Activated CD8-positive, alpha-beta memory T cell treated with anti-CD3 and anti-CD28 coated beads, Interleukin-2, amount 50 U/mL, for 48 hours (primary cell): ENCODE measurements at places on chromosomes 4 and X.

DNA sequence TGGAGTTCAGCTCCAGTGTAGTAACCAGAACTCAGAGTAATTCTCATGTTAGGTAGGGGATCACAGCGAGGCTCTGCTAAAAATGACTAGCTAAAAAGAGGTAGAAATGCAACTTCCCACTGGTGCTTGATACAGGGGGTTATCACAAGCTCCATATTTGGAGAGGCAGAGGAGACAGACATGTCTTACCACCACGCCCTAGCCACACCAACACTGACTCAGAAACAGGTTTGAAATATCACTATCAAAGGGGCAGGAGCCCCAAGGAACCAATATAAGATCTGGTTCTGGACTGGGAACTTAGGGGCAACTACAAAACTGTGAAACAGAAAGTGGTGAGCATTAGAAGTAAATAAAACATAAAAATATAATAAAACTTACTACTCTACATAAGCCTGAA lies 62.9 kb downstream of the IQCM start:
- DNase-seq = no peak

DNA sequence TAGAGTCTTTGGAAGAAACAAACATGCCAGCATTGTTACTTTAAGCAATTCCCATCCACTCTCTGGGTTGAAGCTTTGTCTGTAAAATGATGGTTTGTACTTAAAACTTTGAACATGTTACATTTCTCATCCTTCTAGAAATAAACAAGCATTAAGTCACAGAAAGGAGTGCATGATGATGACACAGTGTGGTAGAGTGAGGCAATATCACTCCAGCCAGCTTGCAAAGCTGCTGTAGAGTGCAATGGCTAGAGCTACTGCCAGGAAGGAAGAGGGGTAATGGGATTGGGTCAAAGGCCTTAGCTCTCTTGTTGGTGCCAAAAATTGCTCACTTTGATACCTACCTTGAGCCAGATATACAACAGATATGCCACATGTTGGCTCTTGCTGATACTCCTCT lies 12.3 kb upstream of the ENOX2 start:
- DNase-seq = no peak

DNA sequence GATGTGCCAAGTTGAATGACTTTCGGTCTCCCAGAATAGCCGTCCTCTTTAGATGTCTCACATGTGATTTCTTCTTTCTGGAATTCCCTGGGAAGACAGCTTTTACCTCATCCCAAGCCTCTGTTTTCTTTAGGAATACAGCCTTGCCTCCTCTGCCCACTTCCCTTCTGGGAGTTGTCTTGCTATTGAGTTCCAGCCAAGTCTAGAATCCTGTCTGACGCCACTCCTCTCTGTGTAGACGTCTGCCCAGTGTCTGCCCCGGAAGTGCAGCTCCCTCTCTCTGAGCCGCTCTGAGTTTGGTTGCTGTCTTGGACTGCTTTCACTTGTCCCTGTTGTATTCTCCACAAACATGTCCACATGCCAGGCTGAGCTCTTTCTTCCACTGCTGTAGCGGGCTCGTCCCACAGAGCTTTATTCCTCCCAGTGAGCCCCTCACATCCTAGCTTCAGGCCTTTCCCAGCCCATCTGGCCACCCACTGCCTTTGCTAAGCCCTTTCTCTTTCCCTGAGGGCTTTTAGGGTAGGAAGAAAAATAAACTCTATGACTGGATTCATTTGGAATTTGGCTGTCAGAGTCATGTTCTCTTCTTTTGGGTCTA lies 9.0 kb upstream of the IGFBP7 start:
- no peak for DNase-seq

GRCh38 chrX:154013614-154014360 lies 5.9 kb downstream of the IRAK1 start:
- peak; percentile 76 for DNase-seq

GRCh38 chr4:185468999-185469398 lies 2.5 kb downstream of the CCDC110 start:
- no peak for DNase-seq

DNA sequence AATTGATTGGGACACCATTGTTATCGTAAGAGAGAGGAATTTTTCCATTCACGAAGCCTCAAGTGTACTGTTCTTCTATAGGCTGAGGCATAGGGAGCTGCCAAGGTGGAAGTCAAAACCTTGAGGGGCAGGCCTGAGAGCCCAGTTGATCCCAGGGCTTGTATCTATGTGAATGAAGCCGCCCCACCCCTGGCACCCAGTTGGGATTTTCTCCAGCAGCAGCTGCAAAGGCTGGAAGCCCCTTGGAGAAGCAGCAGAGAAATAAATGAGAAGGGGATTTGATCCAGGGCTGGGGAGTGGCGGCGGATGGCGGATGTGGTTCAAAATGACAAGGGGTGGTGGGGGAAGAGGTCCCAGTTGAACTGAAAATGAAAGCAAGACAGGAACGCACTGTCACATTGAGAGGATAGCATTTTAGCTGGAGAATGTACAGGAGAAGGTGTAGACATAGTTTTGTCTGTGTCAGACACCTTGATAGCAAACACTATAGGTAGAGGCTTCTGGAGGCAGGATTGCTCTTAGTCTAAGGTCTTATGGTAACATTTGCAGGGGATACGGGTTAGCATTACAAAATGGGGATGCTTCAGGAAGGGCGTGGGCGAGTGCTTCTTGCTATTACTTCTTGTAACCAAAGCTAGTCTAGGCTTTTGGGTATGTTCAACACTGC lies 32.6 kb downstream of the DOCK11 start:
- peak; percentile 65 for DNase-seq

- peak; percentile 30 for DNase-seq
These were observed 108.6 kb downstream of the SMIM20 start for GRCh38 chr4:26022346-26023202.

DNA sequence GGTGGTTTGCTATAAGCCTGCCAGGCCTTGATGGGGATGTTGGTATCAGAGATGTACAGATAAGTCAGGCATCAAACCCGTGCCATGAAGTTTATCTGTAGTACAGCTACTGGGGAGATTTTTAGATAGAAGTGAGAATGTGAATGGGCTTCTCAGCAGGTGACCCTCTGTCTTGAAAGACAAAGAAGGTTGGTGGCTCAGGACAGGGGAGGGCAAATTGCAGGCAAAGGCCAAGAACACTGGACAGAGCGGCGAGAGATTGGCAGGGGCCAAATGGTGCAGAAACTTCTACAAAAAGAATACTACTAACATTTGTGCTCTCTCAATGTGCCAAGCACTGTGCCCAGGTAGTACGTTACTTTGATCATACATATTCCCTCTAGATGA lies 1.9 kb upstream of the PIM2 start:
- DNase-seq = no peak

DNA sequence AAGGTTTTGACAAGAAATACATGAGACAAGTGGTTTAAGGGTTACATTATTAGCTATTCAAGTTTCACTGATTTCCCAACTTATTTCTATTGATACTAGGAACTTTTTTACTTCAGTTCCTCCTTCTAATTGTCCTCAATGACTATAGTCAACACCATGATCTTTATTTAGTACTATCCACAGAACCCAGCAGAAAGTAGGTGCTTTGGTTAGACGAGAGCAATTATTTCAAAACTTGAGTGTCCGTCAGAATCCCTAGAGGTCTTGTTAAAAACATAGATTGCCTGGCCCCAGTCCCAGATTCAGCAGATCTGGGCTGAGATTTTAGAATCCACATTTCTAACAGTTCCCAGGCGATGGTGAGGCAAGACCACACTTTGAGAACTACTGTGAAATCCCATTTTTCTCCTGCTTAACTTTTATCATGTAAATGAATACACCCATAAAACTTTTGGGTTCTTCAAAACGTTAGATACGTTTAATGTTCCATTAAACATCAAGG lies 17.9 kb downstream of the EXOC1 start:
- DNase-seq = no peak

GRCh38 chr4:85842540-85842939 lies 367.6 kb downstream of the ARHGAP24 start:
- no peak for DNase-seq

DNA sequence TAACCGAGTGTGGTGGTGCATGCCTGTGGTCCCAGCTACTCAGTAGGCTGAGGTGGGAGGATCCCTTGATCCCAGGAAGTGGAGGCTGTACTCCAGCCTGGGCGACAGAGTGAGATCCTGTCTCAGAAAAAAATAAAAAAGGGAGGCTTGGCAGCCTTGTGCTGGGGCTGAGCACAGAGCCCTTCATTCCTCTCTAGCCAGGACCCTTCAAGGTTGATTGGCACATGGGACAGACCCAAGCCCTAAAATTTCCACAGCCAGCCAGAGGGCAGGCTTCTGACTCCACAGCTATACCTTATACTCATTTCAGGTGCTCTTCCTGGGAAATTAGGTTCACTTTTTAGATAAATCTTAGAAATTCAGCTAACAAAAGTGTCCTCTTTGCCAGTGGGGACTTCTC lies 553.0 kb upstream of the CPEB2 start:
- no peak for DNase-seq

DNA sequence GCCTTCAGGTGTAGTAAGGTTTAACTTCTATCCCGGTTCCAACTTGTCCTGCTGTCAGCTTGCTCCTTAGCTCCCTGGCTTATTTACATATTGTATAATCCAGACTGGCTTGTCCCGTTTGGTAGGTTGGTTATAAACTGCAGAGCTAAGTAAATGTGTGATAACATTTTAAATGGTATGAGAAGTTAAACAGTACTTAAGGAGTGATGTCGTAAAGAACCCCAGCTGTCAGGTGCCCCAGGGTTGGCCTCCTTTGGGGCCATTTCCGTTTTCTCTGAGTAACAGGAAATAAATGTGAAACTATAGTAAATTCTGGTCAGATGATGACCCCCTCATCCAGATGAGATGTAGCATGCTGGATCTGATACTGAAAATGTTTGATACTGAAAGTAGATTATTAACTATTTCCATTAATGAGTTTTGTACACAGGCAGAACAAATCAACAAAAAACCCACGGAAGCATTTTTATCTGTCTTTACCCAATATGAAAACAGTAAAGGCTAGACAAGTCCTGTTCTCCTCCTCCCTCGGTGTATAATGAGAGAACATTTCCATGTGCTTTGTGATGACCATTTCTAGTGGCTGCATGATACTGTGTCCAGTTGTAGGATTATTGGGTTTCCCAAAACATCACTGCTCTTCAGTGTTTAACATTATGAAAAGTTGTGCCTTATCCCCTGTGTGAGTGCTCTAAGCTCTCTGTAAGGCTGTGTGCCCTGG lies 22.4 kb downstream of the GAB1 start:
- DNase-seq = no peak

DNA sequence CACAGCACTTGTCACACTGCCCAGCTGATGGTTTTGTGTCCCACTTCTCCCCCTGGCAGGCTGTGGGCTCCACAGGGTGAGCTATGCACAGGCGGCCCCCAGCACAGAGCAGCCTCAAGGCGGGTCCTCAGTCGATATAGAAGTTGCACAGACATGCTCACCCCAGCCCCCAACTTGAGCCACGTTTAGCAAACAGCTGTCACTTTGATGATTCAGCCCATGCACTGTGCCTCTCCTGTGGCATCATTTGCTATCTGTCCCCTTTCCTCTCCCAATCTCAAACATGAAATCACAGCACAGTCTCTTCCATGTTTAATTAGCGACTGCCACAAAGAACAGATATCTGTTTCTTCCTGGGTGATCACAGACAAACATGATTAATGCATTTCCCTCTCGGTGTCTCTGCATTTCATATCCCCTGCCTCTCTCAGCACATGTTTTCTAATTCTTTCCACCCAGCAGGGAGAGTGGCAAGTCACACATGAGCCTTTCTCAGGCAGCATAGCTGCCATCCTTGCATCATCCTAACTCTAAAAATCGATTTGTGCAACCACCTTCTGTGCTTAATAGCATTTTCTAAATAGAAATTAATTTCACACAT lies 204.9 kb downstream of the EVC2 start:
- DNase-seq = no peak

- no peak for DNase-seq
These were observed 7.9 kb upstream of the ATRX start for GRCh38 chrX:77793946-77794345.

DNA sequence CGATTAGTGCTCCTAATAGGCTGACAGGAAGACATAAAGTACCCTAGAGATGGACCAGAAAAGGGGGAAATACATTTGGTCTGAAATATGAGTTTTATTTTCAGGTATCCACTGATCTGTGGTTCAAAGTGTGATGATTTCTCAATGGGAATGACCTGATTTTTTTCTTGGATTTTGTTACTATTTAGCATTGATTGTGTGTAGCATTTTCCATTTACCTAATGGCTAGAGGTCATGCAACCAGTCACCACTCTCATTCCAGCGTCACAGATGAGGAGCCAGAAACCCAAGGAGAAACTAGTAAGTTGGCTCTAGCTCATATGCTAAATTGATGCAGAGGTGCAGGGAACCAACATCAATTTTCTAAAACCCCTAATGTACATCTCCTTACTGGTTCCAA lies 118.1 kb downstream of the IL1RAPL2 start:
- DNase-seq = no peak

DNA sequence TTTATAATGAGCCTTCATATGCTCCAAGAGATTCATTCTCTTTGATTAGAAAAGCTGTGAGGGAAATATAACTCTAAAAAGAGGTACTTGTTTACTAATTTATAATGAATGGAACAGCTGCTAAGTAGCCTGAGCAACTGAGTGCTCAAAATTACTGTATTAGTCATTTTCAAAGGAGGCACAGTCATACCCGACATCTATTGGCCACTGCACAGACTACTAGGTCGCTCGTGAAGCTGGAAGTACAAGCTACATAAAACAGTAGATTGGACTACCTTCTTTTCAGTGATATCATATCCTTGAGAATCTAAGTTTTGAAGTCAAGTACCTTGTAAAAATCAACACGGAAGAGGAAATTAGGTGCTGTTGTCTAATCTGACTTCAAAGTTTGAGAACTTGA lies 52.0 kb upstream of the GLRB start:
- DNase-seq = no peak

- DNase-seq = no peak
These were observed 38.7 kb upstream of the DCLK2 start for GRCh38 chr4:150039274-150040127.

DNA sequence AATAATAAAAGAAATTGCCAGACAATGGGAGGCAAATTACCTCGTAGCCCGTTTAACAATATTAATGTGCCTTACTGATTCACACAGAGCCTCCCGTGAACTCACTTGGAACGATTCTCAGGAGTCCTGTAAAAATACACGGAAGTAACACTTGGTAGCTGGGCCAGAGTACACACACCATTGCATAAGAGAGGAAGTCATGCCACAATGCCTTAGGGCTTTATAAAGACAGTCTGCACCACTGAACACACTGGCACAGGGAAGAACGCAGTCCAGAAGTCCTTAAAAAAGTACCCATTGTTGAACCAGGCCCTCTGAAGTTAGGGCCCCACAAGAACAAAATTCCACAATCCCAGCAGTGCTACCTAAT lies 15.1 kb downstream of the SLC2A9 start:
- DNase-seq = no peak

GRCh38 chr4:72714482-72715279 lies 145.7 kb upstream of the ADAMTS3 start:
- DNase-seq = no peak

DNA sequence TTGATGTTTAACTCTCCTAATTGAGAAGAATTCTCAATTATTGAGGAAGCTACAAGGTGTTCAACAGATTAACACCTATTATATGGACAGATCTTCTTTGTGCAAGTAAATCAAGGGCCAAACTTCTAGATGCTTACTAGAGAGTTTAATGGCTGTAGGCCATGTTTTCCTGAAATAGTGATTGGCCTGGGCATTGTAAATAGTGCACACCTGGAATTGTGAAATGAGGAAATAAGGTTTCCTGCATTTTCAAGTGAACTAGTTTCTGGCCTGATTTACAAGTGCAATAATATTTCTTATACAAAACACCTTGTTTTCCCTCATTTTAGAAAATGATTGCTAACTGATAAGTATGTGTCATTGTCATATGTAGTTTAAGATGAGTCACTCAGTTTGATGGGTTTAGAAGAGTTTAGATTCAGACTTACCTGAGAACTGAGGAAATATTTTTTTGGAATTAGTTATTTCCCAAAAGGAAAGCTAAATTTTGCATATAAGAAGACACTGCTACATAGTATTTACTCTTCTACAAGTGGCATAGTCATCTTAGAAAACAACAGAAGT lies 21.2 kb downstream of the AFF1 start:
- no peak for DNase-seq
